ENCODE measurements at places on chromosomes 12 and 14.

GRCh38 chr12:79373896-79374499, 316.8 kb downstream of the PAWR start:
- no peak for DNase-seq

- no peak for DNase-seq
These were observed 19.4 kb downstream of the SERPINA1 start for GRCh38 chr14:94368956-94369355.

GRCh38 chr12:107126796-107127481, 33.6 kb upstream of the CRY1 start:
- DNase-seq: no peak

DNA sequence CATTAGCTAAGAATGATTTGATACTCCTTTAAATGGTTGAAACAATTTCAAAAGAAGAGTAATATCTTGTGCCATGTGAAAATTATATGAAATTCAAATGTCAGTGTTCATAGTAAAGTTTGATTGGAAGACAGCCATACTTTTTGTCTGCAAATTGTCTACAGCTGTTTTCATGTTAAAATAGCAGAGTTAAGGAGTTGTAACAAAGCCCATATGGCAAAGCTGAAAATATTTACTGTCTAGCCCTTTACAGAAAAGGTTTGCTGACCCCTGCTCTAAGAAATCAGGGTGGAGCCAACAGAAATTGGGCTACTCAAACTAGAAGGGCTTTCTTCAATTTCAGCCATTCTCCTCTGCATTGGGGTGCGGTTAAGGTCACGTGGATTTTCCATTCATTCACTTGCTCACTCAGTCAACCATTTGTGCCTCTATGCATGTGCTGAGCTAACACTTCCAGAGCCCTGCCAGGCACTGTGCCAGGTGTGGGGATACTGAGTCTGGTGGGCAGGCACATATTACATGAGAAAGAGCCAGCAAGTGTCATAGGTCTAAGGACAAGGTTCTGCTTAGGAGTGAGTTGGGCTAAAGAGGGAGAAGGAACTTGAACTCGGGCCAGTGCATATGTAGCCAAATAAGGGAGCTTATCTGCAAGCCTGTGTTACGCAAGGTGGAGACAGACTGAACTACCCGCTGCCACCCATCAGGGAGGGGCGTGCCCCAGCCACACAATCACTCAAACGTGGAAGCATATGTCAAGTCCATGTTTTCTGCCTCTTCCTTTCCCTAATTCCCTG, 139.8 kb upstream of the NOS1 start:
- no peak for DNase-seq

DNA sequence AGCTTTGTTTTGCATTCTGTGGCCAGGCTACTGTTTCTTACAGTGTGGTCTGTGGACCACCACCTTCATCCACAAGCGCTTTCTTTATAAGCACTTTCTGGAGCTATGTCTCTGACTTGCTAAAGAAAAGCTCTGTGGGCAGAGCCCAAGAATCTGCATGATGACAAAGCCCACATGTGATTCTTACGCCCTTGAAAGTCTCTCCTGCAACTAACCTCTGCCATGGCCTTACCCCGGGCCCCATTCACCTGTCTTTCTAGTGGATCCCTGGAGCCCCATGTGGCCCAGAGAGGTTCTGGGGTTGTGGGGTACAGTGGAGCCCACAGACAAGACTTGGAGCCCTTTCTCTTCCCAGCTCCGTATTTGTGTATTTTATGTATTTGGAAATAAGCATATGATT, 16.6 kb downstream of the PLEKHH1 start:
- no peak for DNase-seq

DNA sequence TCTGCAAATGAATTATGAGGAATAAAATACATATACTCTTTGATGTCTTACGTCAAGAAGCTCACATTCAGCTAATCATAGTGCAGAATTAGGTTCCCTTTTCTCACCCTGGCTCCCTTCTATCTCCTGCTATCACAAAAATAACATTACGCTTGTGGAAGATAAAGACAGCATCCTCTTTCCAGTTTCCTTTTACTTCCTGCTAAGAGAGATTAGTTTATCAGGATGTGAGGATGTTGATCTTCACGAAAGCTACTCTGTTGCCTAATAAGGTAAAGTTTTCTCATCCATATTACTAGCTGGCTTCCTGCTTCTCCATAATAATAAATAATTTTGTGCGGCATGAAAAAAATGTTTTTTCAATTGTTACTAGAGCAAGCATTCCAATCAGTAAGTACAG, 217.7 kb upstream of the DCN start:
- DNase-seq: no peak

DNA sequence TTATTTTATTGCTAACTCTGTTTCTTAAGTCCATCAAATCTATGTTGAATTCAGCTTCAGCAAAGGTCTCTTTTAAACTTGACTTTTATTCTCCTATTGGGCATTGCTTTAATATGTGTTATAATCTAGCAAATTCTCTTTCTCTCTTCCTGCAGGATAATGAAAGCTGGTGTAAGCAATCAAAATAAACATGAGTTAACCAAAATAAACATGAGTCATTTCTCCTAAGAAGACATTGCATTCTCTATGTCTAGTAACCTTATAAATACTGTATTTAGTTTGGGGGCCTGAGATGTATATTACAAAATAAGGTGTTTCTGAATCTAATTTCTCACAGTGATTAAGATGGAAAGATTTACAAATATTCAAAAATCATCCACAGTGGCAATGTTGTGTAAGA, 739.1 kb upstream of the ATXN7L3B start:
- DNase-seq: no peak

- no peak for DNase-seq
These were observed 5.8 kb downstream of the PPP1R12A start for GRCh38 chr12:79929065-79929464.

DNA sequence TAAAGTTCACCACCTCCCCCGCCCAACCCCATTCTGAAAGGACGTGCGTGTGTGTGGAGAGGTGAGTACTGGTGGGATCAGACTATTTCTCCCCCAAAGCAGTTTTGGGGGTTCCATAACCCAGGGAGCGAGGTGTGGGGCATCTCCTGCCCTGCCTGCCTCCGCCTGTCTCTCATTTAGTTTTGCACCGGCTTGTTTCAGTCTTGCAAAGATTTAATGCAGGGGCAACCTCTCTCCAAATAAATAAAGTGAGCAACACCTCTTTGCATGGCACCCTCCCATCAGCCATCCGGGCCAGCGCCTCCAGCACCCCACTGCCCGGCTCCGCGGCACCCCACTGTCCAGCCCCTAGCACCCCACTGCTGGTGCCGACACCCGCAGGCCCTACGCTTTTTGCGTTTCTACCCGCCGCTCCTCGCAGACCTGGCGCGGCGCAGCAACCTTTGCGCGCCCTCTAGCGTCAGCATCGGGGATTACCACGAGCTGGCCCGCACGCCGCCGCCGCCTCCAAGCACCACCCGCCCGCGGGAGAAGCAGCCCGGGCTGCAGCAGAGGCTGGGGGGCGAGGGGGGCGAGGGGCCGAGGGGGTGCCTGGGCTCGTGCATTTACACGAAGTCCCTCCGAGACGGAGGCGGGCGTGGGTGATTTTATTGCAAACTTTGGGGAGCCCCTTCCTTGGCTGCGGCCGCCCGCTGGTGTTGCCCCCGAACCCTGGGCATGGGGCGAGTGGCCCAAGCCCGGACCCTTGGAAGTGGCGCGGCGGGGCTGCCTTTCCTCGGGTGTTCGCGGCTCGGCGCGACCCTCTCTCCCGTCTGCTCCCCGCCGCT, 55.8 kb upstream of the VRK1 start:
- no peak for DNase-seq

DNA sequence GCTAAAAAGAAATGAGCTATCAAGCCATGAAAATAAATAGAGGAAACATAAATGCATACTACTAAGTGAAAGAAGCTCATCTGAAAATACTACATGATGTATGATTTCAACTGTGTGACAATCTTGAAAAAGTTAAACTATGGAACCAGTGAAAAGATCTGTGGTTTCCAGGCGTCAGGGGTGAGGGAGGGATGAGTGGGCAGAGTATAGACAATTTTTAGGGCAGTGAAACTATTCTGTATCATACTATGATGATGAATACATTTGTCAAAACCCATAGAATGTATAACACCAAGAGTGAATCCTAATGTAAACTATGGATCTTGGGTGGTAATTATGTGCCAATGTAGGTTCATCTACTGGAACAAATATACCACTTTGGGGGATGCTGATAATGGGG, 21.3 kb downstream of the SPX start:
- no peak for DNase-seq

DNA sequence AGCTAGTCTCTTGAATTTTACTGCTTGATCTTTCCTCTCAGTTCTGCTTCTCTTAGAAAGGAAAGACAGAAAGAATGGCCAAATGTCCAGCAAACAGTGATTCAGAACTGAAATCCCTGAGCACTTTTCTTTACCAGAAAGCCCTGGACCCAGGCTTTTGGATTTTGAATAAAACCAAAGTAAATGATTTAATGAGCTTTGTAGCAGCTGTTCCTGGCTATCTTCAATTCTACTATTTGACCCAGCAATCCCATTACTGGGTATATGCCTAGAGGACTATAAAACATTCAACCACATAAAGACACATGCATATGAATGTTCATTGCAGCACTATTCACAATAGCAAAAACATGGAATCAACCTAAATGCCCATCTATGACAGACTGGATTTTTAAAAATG, 187.2 kb downstream of the PRKD1 start:
- no peak for DNase-seq

- DNase-seq: no peak
These were observed 15.2 kb downstream of the VIPAS39 start for GRCh38 chr14:77442196-77442595.

GRCh38 chr14:97107080-97107479, 309.9 kb downstream of the VRK1 start:
- no peak for DNase-seq

DNA sequence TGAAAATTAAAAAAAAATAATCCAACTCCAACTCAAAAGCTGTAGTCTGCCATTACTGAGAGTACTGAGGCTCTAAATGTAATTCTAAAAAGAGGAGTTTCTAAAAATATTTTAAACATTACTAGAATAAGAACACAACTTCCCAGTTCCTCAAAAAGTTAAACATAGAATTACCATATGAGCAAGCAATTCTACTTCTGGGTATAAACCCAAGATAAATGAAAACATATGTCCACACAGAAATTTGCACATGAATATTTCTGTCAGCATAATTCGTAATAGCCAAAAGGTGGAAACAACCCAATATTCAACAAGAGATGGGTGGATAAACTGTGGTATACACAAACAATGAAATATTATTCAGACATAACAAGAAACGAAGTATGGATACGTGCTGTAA, 15.0 kb upstream of the NR2C1 start:
- DNase-seq: no peak

GRCh38 chr14:53924753-53925152, 31.9 kb downstream of the BMP4 start:
- DNase-seq: no peak

DNA sequence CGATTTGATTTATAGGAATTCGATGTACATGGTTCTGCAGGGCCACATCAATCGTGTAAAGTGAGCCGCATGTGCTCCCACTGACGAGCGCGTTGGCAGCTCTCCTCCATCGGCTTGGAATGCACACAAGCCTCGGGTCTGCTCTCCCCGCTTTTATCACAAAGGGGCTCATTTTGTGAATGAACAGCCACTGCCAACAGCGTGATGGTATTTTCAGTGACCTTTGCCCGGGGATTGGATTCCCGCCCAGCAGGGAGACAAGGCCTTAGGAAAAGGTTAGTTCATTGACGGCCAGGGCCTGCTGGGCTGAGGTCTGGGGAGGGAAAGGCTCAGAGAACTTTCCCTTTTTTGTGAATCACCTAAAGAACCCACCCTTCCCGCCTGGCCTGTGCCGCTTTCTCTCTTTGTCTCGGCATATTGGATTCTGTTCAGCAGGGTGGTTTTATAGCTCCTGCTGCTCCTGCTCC, 232.1 kb downstream of the MSRB3 start:
- DNase-seq: no peak

DNA sequence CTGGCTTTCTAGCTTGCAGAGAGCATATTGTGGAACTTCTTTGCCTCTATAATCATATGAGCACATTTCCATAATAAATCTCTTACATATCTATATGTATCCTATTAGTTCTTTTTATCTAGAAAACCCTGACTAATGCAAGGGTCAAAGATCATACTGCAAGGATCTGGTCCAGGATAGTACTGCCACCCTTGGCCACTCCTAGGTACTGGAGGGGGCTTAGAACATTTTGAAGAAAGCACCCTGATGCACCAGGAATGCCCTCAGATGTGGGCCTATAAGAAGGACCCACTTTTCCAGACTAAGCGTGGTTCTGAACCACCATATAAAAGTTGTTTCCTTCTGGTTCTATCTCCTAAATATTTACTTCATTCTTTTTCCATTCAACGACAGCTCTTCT, 14.6 kb downstream of the ATXN7L3B start:
- no peak for DNase-seq

- DNase-seq: no peak
These were observed 546.7 kb upstream of the SEL1L start for GRCh38 chr14:82080370-82080769.

GRCh38 chr12:16603916-16604575, 1.9 kb downstream of the LMO3 start:
- no peak for DNase-seq

GRCh38 chr14:73634011-73634833, 10.6 kb upstream of the DNAL1 start:
- DNase-seq: peak; percentile 15

DNA sequence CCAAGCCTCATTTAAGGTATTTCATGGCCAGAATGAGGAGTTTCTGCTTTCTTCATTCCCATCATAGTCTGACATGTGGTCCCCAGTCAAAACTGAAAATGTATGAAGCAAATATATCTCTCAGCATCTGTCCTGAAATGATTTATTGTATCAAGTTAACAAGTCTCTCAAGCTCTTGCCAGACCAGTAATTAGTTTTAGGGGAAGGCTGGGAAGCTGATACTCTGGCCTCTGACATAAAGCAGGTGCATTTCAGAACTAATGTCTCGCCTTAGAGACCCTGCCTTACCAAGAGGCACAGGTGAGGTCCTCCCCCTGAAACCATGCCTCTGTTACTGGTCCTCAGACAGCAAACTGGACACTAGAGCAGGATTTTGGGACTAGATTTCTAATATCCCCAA, 266.5 kb downstream of the SLC15A4 start:
- no peak for DNase-seq

GRCh38 chr12:21993438-21993981, 52.3 kb upstream of the ABCC9 start:
- no peak for DNase-seq

DNA sequence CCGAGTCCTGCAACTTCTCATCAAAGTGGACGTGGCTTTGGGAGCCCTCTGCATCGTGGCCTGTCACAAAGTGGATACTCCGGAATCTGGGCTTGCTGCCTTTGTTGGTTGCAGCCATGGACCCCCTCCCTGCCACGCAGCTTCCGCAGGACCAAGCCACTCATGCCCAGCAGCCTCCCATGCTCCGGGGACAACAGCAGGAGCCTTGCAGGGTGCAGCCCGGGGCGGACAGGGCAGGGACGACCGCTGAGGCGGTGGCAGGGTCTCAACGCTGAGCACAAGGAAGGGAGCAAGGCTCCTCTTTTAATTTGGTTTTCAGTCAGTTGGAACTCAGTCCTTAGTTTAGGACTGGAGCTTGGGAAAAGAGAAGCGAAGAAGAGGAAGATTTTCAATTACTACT, 12.1 kb upstream of the ADCY6 start:
- DNase-seq: no peak

Measured in NCI-H2107 (cell line).